Cortex of kidney (tissue), 1 donor: ENCODE measurements at places on chromosomes 16 and 17.

GRCh38 chr17:62666801-62667591 lies 39.5 kb downstream of the MRC2 start:
- DNase-seq = no peak

- DNase-seq = no peak
Measured at GRCh38 chr17:41799366-41799765, 12.4 kb downstream of the P3H4 start.

DNA sequence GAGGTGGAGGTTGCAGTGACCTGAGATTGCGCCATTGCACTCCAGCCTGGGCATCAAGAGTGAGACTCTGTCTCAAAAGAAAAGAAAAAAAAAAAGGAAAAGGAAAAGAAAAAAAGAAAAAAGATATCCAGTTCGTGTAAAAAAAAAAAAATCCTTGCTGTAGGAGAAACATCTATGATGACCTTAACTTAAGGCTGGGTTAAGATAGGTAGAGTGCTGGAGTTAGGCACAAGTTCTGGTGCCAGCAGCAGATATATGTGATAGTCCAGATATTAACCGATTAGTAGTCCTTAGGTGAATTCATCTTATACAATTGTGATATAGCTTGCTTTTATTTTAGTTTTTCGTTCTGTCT lies 17.2 kb downstream of the PSMD11 start:
- no peak for DNase-seq

DNA sequence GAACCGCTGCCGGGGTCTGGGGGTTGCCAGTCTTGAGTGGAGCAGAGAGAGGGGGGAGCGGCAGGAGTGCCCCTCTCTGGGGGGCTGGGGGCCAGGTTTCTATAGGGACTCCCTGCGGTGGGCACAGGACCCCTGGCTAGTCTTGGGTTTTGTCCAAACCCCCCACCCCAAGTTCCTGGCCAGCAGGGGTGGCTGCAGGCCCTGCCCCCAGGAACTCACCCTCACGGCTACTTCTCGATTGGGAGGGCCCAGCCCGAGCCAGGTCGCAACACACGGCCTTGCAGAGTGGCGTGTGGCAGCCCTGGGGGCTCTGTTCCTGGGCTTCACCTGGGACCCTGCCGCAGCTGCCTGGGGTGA lies 601 bp downstream of the CDH15 start:
- DNase-seq = no peak

GRCh38 chr16:1282324-1282973 lies 26.6 kb downstream of the TPSD1 start:
- no peak for DNase-seq
